Renal cortex interstitium (tissue), 15 donors: ENCODE measurements at places on chromosomes 7 and 10. TPM values are rescaled to one million over a fixed set of nuclear protein-coding genes. Genes with fewer than 3 reads are reported as not detected.

- DNase-seq = no peak
Observed at GRCh38 chr7:7769710-7770627, 51.6 kb upstream of the RPA3 start.

Gene PTPN20
- polyA plus RNA-seq = 2.4 TPM

- no peak for DNase-seq
Observed at GRCh38 chr7:132939495-132939894, 142.4 kb downstream of the CHCHD3 start.

GRCh38 chr7:22809902-22810642, 12.6 kb downstream of the TOMM7 start:
- no peak for DNase-seq

- DNase-seq = no peak
Observed at GRCh38 chr7:151078233-151079040, 2.2 kb downstream of the FASTK start.

GRCh38 chr7:69612981-69613380, 14.7 kb downstream of the AUTS2 start:
- DNase-seq = no peak

DNA sequence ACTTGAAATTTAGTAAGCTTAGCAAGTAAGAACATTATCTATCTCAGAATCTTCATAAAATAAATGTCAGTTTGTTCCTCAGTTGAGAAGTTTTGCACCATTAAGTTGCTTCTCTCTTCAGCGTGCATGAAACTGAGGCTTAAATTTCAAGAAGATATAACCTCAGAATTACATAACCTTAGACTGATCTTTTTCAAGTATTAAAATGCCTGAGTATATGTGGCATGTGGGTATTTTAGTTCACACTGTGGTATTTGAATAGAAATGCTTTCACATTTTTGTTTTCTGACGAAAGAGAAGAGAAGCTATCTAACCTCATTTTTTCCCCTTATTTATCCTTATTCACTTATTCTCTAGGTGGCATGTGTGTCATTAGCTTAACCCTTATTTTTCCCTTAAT, 104.1 kb downstream of the PHF14 start:
- no peak for DNase-seq

Gene BEND7
- polyA plus RNA-seq = 30.5 TPM

DNA sequence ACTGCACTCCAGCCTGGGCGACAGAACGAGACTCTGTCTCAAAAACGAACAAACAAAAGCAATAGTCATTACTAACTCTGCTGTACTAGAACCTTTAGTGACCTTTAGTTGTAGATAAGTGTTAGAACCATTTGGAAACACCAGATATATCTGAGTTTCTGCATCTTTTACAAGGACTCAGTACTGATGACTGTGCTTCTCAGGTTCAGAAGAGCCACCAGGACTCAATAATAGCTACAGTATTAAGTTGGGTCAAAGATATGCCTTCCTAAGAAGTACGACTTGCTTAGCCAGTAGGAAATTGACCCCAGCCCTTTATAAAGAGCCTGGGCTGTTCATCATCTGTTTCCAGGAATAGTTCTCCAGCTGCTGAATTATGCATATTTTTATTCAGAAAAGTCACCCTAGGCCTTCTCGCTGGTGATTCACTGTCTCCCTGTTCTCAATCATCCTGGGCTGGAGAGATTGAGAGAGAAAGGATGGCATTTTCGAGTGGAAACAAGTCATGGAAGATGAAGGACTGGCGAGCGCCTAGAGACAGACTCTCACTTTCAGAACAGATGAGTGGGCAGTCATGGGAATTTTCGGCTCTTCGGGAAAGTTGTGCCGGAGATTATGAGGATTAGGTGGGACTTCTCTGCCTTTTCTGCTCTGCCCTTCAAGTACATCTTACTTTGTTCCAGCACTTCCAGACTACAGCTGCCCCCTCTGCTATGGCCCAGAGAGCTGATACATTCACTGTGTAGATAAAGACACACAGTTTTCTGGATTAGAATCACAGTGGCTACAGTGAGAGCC, 316.1 kb downstream of the CCDC3 start:
- no peak for DNase-seq

DNA sequence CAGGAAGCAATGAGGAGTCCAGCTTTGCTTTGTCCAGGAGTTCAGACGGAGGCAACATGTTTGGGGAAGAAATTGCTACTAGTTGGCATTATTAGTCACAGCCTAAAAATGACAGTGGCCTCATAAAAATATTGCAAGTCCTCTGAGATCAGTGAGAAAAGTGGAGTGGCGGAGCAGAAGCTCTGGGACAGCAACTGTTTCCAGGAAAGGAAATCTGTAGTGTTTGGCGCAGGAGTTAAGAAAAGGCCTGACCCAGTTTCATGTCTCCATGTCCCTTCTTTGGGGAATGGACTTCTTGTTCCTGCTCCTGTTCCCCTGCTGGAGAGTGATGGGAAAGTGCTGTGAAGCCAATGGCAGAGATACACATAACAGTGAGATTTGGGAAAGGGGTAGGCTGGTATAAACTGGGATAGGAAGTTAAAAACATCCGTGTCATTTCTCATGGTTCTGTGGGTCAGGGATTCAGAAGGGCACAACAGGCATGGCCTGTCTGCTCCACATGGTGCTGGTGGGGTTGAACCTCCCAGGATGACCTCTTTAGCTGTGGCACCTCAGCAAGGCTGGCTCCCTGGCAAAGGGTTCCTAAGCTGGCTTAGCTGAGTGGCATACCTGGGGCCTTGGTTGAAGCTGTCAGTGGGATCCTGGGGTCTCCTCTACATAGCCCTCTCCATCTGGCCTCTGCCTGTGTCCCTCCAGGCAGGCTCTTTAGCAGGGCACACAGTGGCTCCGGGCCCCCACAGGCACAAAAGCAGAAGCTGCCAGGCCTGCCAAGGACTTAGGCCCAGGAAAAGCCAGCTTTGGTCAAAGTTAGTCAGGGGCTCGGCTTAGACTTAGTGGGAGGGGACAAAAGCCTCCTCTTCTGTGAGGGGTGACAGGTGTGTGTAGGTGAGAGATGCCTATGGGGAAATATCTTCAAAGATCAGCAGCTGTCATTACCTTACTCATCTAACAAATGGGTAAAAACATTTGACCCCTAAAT, 77.7 kb downstream of the WDFY4 start:
- no peak for DNase-seq

Gene SLC26A4
- 5.7 TPM for polyA plus RNA-seq

GRCh38 chr10:115979576-115979975, 293.4 kb downstream of the GFRA1 start:
- no peak for DNase-seq

GRCh38 chr7:117652943-117653680, 173.3 kb downstream of the CFTR start:
- no peak for DNase-seq

Gene WEE2
- polyA plus RNA-seq = 0.10 TPM

DNA sequence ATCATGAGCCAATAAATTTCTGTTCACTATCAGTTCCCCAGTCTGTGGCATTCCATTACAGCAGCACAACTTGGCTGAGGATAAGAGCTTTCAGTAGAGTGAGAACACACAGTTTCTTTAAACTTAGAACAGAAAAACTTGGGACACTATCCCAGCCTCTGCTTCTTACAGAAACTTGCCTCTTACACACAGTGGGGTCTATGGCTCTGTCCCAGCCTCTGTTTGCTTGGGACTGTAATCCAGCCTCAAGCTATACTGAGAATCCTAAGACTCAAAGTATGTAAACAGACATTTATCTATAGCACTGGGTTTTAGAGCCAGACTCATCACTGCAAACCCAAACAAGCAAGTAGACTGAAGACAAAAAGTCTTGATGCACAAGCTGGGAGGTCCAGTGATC, 355.8 kb upstream of the VSTM2A start:
- DNase-seq = no peak

DNA sequence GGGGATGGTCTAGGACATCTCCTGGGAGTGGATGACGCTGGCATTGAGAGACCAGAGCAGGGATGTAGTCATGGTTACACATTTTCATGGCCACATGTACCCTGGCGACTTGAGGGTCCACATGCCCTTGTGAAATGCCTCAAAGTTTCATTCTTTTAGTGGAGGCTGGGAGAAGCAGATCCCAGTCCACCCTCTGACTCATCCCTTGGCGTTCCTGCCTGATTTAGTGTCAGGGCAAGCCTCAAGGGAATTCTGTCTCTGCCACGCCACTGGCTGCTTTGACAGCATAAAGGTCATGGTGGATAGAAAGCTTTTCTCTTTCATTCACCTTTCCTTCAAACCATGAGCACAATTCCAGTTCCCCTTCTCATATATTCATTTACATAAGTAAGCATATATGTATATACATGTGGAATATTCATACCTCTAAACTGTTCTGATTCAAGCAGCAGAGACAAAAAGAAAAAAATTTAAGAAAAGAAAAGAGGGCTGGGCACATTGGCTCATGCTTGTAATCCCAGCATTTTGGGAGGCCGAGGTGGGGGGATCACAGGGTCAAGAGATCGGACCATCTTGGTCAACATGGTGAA, 21.8 kb upstream of the KIF5B start:
- no peak for DNase-seq

Gene DYDC2
- 2.5 TPM for polyA plus RNA-seq

GRCh38 chr7:122881324-122881723, 4.9 kb downstream of the CADPS2 start:
- no peak for DNase-seq

Gene NUTM2B
- 1.2 TPM for polyA plus RNA-seq

DNA sequence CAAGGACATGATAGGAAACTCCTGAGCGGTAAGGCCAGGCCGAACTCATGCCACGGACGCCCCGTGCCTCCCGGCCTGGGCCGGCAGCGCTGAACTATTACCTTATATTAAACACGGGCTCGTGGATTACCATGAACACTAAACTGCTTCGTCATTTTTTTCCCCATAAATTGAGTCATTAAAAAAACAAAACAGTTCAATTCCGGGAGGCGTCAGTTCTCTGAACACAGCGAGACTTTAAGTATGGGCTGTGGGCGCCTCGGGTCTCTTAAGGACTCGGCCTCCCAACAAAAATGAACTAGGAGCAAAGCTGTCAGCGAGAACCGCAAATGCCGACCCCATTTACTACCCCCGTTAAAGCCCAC, 519 bp downstream of the PITRM1 start:
- no peak for DNase-seq

DNA sequence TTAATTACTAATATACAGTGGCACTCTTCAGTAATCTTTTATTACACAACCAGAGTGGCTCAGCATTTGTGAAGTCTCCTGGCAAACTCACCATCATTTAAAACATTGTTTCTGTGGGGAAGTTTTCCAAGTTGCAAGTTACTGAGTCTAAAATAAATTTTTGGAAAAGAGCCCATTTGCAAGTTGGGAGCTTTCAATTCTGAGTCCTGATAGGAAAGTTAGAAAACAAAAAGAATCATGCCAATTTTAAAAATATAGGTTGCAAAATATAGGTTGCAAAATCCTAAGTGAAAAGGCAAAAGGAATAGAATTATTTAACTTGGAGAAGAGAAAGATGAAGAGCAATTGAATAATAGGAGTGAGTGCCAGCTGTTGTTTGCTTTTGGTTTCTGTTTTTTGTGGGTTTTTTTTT, 378.8 kb upstream of the C7orf33 start:
- DNase-seq = no peak

- no peak for DNase-seq
Observed at GRCh38 chr7:148201992-148202391, 388.6 kb upstream of the C7orf33 start.
